Cerebellar nuclear complex (tissue), 1 donor: ENCODE measurements at places on chromosomes 16 and 17.

GRCh38 chr16:30756781-30757100, 5.1 kb downstream of the CFAP119 start:
- DNase-seq: no peak

- DNase-seq: no peak
Observed at GRCh38 chr16:72978212-72978611, 69.7 kb downstream of the ZFHX3 start.

GRCh38 chr16:11610580-11610979, 23.9 kb upstream of the LITAF start:
- DNase-seq: no peak

- DNase-seq: no peak
Observed at GRCh38 chr17:32803544-32803943, 73.4 kb downstream of the MYO1D start.
